ENCODE measurements at places on chromosomes 1 and 21. TPM values are rescaled to one million over a fixed set of nuclear protein-coding genes. Genes with fewer than 3 reads are reported as not detected.

Gene RAB25
- polyA plus RNA-seq, result not detected

Gene TMEM269
- polyA plus RNA-seq, result not detected

DNA sequence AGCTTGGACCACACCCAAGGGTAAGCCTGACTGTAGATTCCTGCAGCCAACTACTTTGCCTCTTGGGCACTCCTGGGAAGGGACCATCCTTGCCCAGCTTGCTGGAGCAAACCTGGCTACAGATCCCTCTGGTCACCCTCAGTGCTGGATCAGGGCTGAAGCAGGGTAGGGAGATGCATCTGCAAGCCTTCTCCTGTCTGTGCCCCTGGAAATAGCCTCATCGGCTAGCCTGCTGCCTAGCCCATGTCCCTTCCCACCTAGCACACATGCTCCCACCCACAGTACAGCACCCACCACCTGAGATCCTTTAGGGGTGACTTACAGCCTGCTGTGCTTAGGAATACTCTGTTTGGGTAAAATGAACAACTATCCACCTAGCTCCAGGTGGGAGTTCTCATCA, 177.3 kb upstream of the HMGB4 start:
- no peak for DNase-seq

DNA sequence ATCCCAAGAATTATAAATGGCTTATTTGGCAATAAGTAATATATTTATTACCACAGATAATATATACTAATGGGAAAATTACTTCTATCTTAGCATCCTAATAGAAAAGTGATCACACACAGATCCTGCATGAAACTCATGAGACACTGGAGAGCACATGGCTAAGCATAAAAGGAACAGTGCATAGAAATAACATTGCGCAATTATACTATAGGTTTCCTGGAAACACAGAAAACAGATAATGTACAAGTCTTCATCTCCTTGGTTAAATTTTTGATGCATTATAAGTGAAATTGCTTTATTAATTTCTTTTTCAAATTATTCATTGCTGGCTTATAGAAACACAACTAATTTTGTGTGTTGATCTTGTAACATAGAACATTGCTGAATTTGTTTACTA, 210.4 kb downstream of the USH2A start:
- DNase-seq, result no peak

DNA sequence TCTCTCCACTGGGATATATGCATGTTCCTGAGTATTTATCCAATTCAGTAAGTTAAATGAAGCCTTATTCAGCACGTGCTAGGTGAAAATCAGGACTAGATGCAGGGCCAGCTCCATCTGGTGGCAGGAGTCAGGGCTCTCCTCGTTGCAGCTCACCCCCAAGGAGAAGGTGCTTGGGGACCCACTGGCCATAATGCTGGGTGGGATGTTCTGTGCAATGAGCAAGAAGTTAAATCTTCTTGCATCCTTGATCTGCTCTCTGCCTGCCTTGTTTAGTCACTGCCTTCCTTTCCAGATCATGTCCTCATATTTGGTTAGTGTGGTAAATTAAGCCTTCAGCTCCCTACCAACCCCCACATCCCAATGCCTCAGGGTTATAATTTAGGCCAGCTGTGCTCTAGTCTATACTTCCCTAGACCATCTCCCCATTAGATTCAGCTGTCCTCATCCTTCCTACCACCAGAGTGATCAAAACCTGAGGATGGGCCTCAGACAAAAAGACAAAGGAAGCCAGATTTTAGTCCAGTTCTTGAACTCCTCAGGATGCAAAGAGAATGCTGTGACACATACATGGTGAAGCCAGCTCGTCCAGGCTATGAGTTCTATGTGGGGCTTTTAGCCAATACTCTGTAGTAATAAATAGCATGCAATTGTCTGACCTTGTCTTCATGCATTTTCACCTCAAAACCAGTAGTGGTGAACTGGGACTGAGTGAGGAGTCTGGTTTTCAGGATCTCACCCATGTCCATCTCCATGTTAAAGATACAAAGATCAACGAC, 55.9 kb downstream of the SEC16B start:
- DNase-seq, result peak; percentile 24

DNA sequence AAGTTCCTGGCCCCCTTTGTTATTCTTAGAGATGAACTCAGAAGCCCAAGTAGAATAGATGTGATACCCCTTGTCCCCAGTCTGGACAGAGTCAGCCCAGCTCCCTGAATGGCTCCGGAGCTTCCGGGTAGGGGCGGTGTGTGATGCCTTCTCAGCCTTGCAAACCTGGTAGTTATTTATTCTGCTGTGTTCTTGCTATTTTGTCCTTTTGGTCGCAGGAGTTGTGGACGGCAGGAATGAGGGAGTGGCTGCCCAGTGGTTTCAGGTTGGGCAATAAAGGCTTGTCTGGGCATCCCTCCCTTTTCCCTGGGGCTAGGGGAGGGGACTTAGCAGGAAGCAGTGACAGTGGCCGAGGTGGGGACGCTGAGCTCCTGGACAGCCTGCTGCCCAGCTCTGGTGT, 2.8 kb downstream of the PTPRU start:
- no peak for DNase-seq

DNA sequence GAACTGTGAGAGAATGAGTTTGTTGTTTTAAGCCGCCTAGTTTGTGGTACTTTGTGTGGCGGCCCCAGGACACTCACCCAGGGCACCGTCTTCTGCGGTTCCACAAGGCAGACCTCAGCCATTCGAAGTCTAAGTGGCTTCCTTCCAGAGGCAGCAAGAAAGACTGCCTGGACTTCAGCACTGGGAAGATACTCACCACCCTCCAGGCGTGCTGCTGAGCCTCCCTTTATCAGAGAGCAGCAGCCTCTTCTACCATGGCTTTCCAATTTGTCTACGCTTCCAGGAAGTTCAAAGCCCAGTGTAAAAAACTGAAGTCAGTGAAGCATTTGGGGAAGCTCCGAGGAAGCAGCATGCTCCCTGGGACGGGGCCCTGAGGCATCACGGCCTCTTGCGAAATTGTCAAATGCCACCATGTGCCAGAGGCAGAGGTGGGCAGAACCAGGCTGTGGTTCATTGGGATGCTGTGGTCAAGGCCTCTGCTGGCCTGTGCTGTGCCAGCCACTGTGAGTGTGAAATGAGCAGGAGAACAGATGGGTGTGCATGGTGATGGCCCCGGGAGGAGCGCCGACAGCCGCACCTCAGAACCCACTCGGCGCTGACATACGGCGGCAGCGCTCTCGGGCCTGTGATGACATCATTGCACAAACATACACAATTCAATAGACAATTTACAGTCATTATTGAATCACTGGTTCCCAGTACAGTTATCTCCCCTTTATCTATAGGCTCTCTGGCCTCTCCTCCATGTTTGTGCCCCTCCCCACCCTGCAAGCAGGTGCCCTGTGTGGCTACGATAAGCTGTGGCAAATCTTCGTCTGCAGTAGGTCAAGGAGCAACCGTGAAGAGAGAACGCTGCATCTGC, 110.4 kb downstream of the PDE9A start:
- no peak for DNase-seq

Measured in AG04450 (cell line).